ENCODE measurements at places on chromosomes 16 and 17. TPM values are rescaled to one million over a fixed set of nuclear protein-coding genes. Genes with fewer than 3 reads are reported as not detected.

Gene CSH1
- not detected for total RNA-seq

DNA sequence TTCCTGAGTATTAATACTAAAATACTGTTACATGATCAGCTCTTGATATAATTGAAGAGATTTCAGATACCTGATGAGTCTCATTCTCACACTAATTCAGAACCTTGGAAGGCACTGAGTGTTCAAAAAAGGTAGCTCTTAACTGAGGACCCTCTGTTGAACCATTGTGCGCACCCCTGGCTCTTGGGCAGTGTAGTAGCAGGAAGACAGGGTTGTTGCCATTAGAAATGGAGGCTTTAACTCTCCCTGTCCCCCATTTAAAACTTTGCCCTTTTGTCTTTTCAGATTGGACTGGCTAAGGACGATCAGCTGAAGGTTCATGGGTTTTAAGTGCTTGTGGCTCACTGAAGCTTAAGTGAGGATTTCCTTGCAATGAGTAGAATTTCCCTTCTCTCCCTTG, 1.8 kb downstream of the EIF1 start:
- no peak for DNase-seq

DNA sequence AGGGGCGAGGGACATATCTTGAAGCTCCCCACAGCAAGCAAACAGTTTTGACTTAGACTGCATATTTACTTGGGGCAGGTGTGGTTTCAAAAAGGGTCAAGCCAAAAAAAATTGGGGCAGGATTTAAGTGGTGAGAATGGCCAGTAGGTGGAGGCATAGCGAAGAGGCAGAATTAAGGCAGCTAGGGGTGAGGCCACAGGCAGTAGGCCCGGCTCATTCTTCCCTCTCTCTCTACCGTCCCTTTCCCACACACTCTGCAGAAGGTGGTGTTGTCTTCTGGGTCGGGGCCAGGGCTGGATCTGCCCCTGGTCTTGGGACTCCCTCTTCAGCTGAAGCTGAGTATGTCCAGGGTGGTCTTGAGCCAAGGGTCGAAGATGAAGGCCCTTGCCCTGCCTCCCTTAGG, 2.6 kb downstream of the SHBG start:
- no peak for DNase-seq

Gene KRT15
- 0.32 TPM for total RNA-seq

DNA sequence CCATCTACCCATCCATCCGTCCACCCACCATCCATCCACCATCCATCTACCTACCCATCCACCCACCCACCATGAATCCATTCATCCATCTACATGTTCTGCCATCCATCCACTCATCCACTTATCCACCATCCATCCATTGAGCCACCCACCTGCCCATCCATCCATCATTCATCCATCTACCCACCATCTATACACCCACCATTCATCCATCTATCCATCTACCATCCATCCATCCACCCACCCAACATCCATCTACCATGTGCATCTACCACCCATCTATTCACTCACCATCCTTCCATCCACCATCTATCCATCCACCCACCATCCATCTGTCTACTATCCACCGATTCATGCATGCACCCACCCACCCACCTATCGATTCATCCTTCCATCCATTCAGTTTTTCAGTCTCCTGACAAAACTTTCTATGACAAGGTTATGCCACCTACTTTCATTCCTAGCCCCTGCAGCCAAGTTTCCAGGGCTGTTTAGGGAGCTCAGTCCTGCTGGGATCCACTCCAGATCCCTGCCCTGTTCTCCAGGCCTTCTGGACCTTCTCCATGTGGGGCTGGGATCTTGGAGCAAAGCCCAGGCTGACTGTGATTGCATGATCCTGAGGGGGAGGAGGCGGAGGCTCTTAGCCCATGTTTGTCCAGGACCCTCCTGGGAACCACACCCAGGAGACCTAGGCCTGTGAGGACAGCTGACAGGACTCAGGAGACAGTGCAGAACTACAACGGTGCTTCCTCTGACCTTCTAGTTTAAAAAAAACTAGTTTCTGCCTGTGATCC, 27.4 kb downstream of the BCO1 start:
- DNase-seq = peak; percentile 90

Gene EVPL
- total RNA-seq = 0.07 TPM

DNA sequence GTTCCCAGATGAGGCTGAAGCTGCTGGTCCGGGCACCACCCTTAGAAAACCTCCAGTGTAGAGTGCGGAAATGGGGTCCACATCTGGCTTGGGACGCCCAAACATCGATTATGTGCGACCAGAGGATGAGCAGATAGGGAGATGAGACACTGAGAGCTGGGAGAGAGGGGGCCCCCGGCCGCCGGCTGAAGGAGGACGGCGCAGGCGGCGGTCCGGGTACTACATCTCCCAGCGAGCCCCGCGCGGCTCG, 182 bp upstream of the SPECC1 start:
- DNase-seq = no peak

Gene TP53TG3B
- total RNA-seq = not detected

DNA sequence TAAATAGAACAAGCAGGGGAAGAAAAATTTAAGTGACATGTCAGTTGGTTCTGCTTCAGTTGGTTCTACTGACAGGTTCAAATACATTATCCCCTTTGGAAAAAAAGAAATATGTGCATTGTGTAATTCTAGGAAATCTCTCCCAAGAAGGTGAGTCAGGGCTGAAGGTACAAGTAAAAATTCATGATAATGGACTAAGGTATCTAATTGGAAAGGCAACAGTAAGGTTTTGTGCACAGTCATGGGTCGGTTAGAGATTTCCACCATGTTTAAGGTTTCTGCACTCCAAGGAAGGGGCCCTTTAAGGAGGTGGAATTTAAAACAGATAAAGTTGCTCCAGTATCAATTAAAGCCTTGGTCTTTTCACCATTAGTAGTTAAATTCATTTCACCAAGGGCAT, 17.9 kb upstream of the B4GALNT2 start:
- no peak for DNase-seq

GRCh38 chr16:53121661-53122060, 66.9 kb downstream of the CHD9 start:
- DNase-seq = no peak

DNA sequence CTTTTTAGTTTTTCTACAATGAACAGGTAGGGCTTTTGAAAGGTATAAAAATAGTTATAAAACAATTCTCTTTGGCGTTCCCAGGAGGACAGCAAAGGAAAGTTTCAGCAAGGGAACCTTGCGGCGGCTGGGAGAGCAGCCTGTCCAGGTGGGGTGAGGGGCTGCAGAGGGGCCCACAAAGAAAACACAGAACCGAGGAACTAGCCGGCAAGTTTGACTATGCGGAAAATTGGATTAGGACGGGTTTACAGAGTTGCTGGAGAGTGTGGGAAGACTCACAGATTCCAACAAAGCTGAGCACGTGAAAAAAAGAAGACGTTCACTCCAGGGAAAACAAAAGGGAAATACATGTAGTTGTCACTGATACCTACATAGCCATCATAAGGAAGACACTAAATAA, 40.2 kb upstream of the METTL16 start:
- no peak for DNase-seq

DNA sequence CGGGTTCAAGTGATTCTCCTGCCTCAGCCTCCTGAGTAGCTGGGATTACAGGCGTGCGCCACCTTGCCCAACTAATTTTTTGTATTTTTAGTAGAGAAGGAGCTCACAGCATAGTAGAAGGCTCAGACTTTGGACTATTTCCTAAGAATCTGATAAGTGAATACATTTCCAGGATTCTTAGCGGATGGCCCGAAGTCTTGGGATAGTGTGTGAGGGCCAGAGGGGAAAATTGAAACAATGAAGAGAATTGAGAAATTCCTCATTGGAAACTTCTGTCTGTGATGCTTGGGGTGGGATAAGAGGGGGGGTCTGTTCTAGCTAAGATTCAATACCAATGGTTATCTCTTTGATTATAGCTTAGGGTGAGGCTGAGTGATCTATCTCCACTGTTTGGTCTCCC, 183.3 kb downstream of the MSI2 start:
- DNase-seq = no peak

Gene LIMD2
- 4.7 TPM for total RNA-seq

- peak; percentile 18 for DNase-seq
Observed at GRCh38 chr16:89142474-89143195, 28.9 kb upstream of the CDH15 start.

GRCh38 chr17:77887464-77888241, 70.8 kb upstream of the TNRC6C start:
- peak; percentile 90 for DNase-seq

Gene SLC5A11
- not detected for total RNA-seq

Gene ZFPM1
- total RNA-seq = 3.5 TPM

Gene ZNF830
- 10.7 TPM for total RNA-seq

DNA sequence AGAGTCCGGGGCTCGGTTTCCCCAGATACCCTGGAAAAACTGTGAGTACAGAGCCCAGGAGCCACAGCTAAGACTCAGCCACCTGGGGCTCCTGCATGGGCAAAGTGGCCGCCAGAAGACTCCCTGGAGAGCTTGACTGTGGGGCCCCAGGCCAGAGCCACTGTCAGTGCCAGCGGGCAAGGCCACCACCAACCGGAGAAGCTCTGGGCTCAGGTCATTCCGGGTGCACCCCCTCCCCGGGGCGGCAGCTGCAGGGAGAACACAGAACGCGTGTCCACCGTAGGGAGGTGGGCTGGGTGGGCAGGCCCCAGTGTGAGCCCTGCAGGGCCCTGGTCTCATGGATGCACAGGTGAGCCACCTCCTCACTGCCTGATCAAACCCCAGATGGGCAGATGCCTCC, 22.3 kb upstream of the RBFOX3 start:
- DNase-seq = no peak

GRCh38 chr16:11072420-11073153, 128.2 kb downstream of the CLEC16A start:
- DNase-seq = no peak

Gene FA2H
- total RNA-seq = 0.50 TPM

DNA sequence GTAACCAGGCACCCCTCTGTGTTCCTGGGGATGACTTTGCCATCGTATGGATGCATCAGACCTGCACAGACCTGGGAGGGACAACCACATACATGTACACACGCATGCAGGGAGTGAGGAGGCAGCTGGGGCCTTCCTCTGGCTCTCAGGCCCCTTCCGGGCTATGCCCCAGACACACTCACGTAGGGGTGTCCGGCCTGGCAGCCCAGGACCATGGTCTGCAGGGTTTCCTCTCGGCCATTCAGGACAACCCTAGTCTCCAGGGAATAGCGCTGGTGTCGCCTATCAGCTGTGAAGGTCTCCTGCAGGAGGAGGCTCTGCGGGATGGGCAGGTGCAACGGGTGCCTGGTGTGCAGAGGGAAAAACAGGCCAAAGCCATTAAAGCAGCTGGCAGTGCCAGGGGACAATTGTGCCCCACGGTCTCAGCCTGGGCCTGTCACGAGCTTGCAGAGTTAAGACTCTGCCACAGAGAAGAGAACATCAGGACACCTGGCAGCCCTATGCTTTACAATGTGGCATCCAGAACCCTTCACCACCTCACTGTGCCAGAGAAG, 101.4 kb downstream of the RMI2 start:
- DNase-seq = no peak

Gene TMC7
- 1.1 TPM for total RNA-seq

DNA sequence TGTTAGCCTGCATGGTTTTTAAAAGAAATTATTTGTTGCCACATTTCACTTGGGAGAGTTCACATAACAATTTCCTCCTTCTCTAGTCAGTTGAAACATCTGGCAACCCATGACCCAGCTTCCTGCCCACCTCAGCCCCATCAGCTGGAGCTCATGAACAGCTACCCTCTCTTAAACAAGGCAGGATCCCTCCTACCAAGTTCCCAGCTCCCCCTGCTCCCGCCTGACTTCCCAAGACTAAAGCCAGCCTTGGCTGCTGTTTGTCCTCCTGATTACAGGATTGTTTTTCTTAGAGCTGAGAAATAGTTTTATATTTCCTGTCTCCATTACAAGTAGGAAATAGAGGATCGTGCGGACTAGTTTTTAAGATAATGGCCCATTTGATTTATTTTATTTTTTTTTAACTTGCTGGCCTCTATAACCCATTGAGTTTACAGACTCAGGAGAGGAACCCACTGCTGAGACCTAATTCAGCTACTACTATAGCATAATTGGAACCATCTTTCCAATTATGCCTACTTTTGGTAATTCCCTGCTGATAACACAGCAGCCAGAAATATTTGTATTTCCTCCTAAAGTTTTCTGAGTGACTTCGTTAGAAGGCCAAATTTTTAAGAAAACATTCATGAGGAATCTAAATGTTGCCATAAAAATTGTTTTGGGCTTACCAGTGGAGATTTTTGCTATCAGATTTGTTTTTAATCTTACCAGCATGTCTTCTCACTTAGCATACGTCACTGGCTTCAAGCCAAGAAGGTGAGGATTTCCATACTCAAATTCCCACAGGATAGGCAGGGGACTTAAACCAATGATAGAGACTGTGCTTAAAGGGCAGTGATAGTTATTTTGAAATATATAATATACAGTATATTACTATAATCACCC, 90.0 kb downstream of the ELAC2 start:
- DNase-seq = peak; percentile 30

DNA sequence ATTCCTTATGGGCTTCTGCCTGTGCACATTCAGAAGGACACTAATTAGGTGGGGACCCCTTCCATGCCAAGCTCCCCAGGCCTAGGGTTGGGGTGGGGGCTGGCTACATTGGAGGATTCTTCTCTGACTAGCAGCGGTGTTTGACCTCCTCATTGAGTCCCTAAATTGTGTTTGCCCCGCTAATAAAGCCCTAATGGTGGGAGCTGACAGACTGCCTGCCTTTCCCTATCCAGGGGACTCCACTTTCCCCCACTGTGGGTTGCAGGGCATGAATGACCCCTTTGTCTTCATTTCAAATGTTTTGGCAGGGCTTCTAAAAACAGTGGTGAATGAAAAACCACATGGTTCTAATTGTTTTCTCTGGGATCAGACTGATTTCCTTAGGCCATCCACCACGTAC, 476.8 kb upstream of the CDH11 start:
- no peak for DNase-seq

Gene WNK4
- not detected for total RNA-seq

- no peak for DNase-seq
Observed at GRCh38 chr17:79071161-79071740, 3.4 kb upstream of the ENGASE start.

DNA sequence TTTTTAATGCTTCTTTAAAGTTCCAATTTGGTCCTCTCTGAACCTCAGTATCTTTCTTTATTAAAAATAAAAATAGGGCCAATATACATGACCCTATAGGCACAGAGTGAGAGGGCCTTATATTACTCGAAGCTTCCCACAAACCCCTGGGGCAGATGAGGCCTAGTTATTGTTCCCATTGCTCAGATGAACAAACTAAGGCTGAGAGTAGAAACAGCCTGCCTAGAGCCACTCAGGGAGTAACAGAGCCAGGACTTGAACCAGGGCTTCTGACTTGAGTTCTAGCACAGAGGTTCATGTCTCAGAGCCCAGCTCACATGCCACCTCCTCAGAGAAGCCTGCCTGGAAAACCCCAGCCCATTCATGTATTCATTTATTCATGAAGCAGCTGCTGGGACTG, 7.7 kb downstream of the BCL7C start:
- DNase-seq = no peak

GRCh38 chr17:76034428-76035350, 7.6 kb upstream of the EVPL start:
- peak; percentile 10 for DNase-seq

Gene PABPN1L
- not detected for total RNA-seq

Data from left ventricle myocardium superior (tissue), 1 donor.